WTC11 (cell line): ENCODE measurements at places on chromosomes 4 and X.

DNA sequence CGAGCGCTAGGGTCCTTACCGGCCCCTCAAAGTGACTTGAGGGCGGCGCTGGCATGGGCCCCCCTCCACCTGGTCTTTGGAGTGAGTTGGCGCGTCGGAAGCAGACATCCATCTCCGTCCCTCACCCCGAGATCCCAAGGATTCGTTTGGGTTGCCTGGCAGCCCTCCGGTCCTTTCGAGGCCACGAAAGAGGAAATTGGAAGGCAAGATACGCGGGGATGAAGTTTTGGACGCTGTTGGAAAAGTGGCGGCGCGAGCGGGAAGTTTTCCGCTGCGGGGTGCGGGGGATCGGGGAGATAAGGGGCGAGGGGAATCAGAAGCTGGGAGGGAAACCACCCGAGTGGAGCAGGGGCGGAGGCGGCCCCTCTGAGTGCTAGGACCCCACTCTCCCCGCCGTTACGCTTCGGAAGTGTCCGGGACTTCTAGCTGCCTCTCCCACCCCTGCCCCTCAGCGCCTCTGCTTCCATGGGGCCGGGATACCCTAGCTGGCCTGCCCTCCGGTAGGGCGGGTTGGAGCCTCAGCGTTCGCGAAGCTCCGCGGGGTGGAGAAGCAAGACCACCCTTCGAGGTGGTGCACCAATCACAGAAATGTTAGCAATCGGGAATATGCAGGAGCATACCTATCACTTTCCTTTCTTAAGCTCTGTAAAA, 57.8 kb downstream of the FRMPD3 start:
- DNase-seq = peak; percentile 14

GRCh38 chr4:3826247-3827172, 60.3 kb downstream of the ADRA2C start:
- DNase-seq = no peak

- no peak for DNase-seq
Measured at GRCh38 chrX:81195259-81195658, 6.5 kb downstream of the HMGN5 start.

- no peak for DNase-seq
Measured at GRCh38 chrX:115322375-115322774, 32.9 kb downstream of the LUZP4 start.

- DNase-seq = no peak
Measured at GRCh38 chr4:38105475-38106220, 145.4 kb downstream of the PTTG2 start.
